Adrenal gland (tissue), 19 donors: ENCODE measurements at places on chromosomes 4 and X. TPM values are rescaled to one million over a fixed set of nuclear protein-coding genes. Genes with fewer than 3 reads are reported as not detected.
A peak's percentile ranks its signal among the peaks of the same experiment; 100 is the strongest.

The NDST3 gene
- total RNA-seq, result 0.35 TPM

The BLTP1 gene
- 74.9 TPM for total RNA-seq

The ASB9 gene
- 2.1 TPM for total RNA-seq

The PRRG1 gene
- total RNA-seq, result 15.1 TPM

The CYTL1 gene
- 1.2 TPM for total RNA-seq

The GPR82 gene
- 0.22 TPM for total RNA-seq

The TFE3 gene
- total RNA-seq, result 32.7 TPM

The MAP3K15 gene
- total RNA-seq, result 28.9 TPM

The MFAP3L gene
- 2.5 TPM for total RNA-seq

The UCHL1 gene
- total RNA-seq, result 20.1 TPM

The NHSL2 gene
- total RNA-seq, result 4.6 TPM

The ATP1B4 gene
- total RNA-seq, result not detected

DNA sequence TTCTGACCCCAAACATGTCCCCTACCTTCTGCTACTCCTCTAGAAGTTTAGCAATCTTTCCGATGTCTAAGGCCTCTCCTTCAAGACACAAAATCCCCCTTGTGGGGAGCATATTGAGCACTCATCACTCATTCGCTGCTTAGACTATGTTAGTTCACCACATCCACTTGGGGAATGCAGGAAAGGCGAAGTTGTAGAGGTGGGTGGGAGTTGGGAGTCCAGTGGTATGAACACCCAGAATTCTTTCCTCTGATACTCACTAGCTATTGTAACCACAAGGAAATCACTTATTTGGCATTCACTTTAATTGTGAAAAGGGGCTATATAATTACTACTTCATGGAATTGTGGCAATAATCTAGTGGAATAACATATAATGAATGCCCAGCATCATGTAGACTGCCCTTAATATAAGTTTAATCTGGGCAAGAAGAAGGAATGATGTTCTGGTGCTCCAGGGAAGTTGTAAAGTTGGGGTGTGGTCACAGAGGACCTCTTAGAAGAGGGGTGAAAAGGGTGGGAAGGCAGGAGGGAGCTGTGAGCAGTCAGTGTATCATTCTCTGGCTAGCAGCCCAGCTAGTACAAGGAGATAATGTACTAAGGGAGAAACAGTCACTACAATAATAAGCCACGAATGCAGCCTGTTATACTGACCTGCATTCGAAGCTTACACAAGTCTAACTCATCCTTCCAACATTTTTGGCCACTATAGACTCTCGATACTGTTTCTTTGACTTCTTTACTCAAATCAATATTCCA, 468.2 kb upstream of the DIPK2B start:
- DNase-seq, result no peak

GRCh38 chrX:123801901-123802300, 58.0 kb upstream of the XIAP start:
- no peak for DNase-seq

GRCh38 chr4:174926958-174927357, 8.8 kb downstream of the ADAM29 start:
- no peak for DNase-seq

DNA sequence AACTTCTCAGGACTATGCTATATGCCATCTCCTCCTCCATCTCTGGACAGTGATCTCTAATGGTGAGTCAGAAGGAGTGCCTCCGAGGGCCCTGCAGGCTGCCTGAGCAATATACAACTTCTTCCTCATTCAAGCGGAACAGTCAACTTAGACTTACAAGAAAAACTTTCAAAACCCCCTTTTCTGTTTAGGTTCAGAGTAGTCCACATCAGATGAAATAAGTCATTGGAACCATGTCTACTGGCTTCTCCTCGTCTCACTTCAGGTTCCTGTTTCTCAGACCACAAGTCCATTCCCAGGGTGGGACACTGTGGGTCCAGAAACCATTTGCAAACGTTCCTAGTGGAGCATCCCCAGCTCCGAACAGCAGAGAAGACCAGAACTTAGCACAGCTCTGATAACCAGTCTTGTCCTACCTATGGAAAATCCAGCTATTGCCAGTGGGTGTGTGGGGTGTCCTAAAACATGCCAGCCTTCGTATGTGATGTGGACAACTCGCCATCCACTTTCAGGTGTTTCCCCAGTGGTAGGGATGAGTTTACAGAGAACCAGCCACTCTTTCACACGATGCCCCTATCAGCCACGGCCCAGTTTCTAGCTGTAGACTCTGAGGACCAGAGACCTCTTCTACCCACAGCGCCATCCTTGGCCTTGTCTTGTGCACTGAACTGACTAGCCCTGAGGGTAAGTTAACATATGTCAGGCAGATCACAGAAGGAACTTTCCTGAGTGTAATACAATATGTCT, 32.7 kb upstream of the NKRF start:
- no peak for DNase-seq

DNA sequence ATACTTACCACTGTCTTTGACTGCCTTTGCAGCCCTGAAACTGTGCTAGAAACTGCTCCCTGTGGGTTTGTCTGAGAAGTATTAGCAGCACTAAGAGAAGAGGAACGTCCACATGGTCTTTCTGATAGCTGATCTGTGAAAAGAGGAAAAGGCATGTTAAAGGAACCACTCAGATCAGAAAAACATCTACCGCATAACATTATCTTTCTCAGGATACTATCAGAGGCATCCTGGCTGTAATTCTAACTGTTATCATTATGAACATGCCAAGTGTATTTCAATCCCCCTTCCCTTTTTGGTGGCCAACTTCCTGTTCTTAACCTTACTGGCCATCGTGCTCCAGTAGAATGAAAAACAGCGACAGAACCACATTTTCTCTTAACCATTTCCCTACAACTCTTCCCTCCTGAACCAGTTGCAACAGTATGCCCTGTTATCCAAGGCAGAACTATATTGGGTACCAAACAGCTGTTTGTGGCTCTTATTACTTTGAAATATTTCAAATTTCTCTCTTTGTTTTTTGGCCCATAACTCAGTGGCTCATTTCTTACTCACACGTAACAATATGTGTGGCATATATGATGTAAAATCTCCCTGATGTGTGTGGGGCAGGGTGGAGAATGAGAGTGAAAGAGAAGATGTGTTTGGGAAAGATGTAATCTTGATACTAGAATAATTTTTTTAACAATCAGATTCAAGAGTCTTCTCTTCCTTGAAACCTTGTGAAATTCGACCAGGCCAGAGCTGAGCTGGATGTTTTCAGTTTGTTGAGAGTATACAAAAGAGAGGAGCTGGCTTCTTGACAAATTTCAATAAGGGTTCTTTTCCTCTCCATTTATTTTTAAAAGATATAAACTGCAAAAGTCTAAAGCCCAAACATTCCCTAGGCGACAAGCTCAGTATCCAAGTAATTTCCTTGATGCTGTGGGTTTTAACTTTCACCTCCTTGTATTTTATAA, 35.2 kb downstream of the ARHGEF6 start:
- DNase-seq, result no peak

DNA sequence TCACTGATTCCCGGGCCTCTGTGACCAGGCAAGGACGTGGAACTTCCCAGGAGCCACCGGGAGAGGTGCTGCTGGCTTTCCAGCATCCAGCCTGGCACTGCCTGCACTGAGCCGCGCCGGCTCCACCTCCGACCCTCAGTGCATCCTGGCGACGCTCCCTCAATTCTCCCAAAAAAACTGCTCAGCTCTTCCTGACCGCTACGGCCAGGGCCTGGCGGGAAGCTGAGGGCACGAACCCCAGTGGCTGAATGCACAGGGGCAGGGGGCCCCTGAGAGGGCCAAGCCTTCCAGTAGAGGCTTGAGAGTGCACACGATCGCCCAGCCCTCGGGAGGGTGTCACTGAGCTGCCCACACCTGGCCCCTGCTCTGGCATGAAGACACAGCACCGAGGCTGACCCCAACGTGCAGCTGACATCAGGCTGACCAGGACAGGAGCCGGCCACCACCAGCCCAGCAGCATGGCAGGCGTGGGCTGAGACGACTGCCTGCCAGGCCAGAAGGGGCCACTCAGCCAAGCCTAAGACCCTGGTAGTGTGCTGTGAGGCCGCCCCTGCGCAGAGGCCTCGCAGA, 6.9 kb downstream of the CTBP1 start:
- DNase-seq, result peak; percentile 42

DNA sequence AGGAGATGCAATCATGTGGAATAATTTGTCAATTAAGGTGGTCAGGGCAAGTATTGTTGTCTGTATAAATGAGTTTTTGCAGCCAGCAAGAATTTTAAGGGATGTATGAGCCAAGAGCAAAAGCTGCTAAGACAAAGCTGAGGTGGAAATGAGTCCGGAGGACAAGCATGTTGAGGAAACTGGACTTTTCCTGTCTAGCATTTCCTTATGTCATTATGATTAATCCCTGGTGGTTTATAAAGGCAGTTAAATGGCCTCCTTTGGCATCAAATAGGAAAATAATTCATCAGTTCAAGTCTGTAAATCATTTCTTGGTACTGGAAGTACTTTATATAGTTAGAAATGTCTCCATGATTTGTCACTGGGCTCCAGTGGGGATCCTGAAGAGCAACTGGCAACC, 61.6 kb upstream of the TEX13A start:
- no peak for DNase-seq

GRCh38 chr4:93072292-93072691, 756.3 kb upstream of the ATOH1 start:
- DNase-seq, result no peak

GRCh38 chr4:113556382-113557134, 205.0 kb downstream of the CAMK2D start:
- no peak for DNase-seq

- no peak for DNase-seq
Measured at GRCh38 chr4:167966143-167966542, 126.2 kb upstream of the ANXA10 start.

GRCh38 chr4:52051615-52052474, 741 bp downstream of the SPATA18 start:
- DNase-seq, result peak; percentile 81

DNA sequence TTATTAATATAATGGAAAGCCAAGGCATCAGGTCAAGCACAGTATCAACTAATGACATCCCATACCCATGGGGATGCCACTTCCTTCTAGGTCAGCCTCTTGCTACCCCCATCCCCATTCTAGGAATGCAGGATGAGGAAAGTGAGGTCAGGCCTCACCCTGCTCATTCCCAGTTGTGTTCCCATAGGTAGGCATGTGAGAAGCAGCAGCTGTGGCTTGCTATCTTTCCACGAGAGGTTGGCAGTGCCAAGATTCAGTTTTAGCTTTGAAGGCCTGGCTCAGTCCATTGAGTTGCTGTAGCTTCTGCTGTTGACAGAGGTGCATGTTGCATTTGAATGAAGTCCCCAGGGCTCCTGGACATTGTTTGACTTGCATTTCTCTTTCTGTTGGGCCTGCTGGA, 15.5 kb downstream of the LONRF3 start:
- no peak for DNase-seq

DNA sequence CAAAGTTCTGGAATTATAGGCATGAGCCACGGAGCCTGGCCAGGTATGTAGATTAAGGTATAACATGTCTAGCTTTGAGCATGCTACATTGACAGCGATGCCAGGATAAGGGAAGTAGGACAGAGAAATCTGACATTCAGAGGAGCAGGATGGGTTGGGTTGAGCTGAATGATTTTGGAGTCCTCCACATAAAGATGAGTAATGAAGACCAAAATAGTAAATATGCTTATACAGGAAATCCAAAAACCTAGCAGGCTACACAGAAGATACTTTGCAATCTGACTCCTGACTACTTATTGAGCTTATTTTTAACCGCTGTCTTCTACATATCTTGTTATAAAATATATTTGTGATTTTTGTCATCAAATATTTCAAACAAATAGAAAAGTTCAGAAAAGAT, 69.7 kb downstream of the PDGFC start:
- DNase-seq, result no peak

GRCh38 chrX:9466124-9466495, 1.3 kb downstream of the TBL1X start:
- DNase-seq, result peak; percentile 40

- DNase-seq, result no peak
Measured at GRCh38 chr4:10701702-10702460, 17.3 kb upstream of the CLNK start.

- DNase-seq, result no peak
Measured at GRCh38 chr4:136412708-136413107, 1119.6 kb downstream of the PCDH18 start.

DNA sequence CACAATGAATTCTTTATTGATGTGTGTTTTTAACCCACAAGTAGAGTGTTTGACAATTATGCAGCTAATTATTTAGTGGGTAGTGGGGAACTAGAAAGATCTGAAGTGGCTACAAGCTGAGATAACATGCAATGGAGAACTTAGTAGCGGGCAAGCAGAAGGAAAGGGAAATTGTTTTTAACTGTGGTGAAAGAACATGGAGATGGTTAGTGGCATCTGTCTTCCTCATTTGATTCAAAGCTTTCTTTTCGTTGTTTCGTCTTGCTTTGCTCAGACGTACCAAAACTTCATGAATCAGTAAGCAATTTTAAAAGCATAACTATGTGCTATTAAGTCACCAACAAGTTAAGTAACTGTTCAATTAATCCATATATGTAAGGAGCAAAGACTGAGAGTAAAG, 169.9 kb downstream of the BANK1 start:
- no peak for DNase-seq

- DNase-seq, result no peak
Measured at GRCh38 chr4:168269896-168270295, 48.7 kb downstream of the DDX60 start.

DNA sequence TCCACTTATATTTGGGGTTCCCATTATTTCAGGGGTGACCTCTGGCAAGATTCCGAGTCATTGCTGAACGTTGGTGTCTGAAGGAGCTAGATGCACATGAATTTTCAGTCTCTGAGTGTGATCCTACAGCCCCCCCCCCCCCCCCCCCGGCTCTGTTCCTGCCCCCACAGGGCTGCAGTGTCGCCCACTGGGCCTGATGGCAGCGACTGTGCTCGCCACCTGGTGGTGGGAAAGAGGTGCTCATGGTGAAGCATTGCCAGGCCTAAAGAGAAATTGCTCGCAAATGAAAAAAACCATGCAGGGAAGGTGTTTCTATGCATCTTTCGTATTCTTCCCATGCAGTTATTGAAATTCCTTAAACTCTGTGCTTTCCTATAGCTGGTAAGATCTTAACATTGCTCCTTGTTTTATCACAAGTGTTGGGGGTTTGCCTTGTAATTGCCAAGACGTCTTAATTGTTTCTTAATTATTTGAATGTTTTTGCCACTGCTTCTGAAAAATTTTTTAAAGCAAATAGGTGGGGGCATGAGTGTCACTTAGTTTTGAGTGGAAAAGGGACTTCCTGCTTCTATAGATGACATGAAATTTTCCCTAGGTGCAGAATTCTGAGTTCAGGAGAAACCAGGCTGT, 63.2 kb downstream of the CLDN22 start:
- DNase-seq, result peak; percentile 33

GRCh38 chrX:145865082-145865481, 47.5 kb downstream of the SLITRK2 start:
- DNase-seq, result no peak

- no peak for DNase-seq
Measured at GRCh38 chr4:187258651-187259401, 535.2 kb upstream of the FAT1 start.

DNA sequence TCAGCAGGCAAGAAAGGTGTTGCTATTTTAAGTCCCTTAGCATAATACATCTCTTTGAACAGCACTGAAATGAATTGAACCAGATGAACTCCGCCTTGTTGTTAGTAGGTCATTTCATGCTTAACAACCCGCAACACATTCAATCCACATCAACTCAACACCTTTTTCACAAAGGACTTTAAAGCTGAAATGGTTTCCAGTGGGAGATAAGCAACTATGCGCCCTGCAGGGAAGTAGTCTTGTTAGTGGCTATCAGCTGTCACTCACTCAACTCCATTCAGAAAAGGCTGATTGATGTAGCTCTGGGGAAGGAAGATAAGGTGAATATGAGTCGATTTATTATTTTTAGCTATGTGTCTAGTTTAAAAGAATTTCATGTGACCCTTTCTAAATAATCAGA, 46.0 kb downstream of the ATP8A1 start:
- no peak for DNase-seq

GRCh38 chr4:7652906-7653305, 218.2 kb upstream of the PSAPL1 start:
- DNase-seq, result no peak
